ENCODE measurements at places on chromosomes 12 and 14.

DNA sequence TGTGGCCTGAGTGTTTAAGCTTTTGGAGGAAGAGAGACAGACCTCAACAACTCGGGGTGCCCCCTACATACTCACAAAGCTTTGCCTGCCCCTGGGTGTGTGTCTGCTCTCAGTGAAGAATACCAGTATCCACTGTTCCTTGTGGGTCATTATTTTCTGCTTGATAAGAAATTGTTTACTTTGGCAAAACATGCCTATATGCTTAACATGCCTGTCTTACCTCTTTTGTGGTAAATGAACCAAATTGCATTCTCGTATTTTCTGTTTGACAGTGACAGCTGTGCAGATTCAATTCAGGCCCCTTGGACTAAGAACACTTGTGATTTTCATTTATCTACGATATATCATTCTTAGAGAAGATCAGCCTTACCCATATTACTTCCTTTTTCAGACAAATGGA is 50.6 kb upstream of the REP15 start:
- no peak for DNase-seq

GRCh38 chr12:117472983-117473382 is 111.6 kb upstream of the NOS1 start:
- DNase-seq, result peak; percentile 9

- no peak for DNase-seq
Measured at GRCh38 chr12:47863985-47864384, 40.8 kb downstream of the VDR start.

GRCh38 chr12:54416687-54417603 is 2.1 kb downstream of the ITGA5 start:
- DNase-seq, result peak; percentile 73

DNA sequence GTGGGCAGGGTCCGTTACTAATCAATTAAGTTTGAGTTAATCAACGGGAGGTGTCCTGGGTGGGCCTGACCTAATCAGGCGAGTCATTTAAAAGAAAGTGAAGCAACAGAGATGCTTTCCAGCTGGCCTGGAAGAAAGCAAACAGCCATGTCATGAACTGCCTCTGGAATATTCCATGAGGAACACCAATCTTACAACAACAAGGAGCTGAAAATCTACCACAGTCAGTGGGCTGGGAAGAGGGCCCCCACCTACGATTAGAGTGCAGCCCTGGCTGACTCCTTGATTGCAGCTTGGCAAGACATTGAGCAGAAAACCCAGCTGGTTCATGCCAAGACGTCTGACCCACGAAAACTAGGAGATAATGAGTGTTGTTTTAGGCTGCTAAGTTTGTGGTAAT is 56.2 kb downstream of the SSPN start:
- DNase-seq, result no peak

GRCh38 chr12:103858953-103859601 is 18.0 kb upstream of the NT5DC3 start:
- DNase-seq, result no peak

GRCh38 chr14:50062438-50063085 is 53.8 kb downstream of the VCPKMT start:
- DNase-seq, result peak; percentile 85

GRCh38 chr12:53674977-53675700 is 744 bp downstream of the ATP5MC2 start:
- peak; percentile 32 for DNase-seq

GRCh38 chr12:2785017-2785416 is 9.8 kb upstream of the FKBP4 start:
- no peak for DNase-seq

- DNase-seq, result no peak
Measured at GRCh38 chr14:91215381-91215780, 29.1 kb downstream of the GPR68 start.

- DNase-seq, result no peak
Measured at GRCh38 chr12:23909551-23909950, 39.9 kb downstream of the SOX5 start.

GRCh38 chr14:102390064-102390855 is 27.5 kb downstream of the TECPR2 start:
- DNase-seq, result peak; percentile 42

DNA sequence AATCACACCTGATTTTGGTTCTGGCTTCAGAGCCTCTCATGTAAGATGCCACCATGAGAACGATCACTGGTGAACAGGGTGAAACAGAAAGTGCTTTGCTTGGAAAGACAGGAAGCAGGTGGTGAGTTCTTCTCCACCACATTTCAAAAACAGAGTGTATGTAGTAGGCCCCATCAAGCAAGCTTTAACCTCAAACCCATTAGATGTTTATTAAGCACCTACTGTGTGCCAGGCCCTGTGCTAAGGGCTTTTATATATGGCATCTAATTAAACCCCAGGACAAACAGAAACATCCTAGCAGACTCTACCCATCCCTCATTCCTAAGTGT is 47.8 kb upstream of the MED13L start:
- DNase-seq, result peak; percentile 40

GRCh38 chr14:52885230-52885629 is 65.6 kb downstream of the FERMT2 start:
- DNase-seq, result no peak

GRCh38 chr12:3726456-3726855 is 26.5 kb downstream of the CRACR2A start:
- peak; percentile 43 for DNase-seq

DNA sequence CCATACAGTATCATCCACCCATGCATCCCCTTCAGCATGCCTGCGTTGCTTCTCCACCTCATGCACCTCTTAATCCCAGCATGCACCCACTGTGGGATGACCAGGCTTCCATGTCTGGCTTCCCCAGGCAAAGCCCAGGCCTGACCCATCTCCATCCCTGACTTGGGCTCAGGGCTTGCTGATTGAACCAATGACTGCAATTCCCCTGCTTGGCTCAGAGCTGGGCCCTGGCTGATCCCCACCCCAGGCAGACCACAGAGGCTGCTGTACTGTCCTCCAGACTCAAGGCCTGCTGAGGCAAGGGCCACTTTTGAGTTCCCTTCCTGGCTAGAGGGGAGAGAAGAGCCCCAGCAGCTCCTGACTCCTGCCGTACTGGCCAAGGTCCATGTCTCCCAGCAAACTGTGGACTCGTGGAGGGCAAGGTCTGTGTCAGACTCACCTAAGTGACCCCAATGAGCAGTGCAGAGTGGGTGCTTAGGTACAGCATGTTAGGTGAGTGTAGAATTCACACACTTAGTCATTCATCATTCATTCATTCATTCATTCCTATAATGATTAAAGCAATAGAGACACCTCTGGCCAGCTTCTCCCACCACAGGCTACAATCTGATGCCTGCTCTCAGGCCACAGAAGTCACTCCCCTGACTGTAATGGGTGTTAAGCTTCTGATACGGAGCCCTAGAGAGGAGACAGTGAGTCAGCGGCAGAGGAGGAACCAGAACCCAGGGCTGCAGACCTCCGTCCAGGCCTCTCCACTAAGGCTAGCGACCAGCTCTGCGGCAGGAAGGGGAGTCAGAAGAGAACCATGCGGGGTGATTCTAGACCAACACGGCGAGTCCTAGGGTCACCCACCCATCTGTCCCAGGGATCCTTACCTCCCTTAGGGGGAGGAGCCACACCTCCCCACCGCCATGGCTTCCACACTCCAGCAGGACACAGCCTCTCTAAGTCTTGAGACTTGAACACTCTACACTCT is 2.9 kb downstream of the BEGAIN start:
- DNase-seq, result peak; percentile 51

GRCh38 chr12:2570562-2570961 is 224.2 kb upstream of the FKBP4 start:
- DNase-seq, result no peak

- DNase-seq, result no peak
Measured at GRCh38 chr14:54785136-54785777, 117.4 kb downstream of the GCH1 start.

DNA sequence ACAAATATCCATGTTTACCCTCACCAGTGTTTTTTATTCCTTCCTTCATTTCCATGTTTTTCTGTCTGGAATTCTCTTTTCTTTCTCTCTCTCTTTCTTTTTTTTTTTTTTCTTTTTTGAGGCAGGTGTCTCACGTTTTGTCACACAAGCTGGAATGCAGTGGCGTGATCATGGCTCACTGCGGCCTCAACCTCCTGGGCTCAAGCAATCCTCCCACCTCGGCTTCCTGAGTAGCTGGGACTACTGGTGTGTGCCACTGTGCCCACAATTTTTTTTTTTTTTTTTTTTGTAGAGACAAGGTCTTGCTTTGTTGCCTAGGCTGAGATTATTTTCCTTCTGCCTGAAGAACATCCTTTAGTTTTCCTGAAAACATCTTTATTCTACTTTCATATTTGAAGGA is 15.0 kb upstream of the AMIGO2 start:
- DNase-seq, result no peak

- no peak for DNase-seq
Measured at GRCh38 chr14:24820616-24821015, 186.6 kb upstream of the GZMB start.

DNA sequence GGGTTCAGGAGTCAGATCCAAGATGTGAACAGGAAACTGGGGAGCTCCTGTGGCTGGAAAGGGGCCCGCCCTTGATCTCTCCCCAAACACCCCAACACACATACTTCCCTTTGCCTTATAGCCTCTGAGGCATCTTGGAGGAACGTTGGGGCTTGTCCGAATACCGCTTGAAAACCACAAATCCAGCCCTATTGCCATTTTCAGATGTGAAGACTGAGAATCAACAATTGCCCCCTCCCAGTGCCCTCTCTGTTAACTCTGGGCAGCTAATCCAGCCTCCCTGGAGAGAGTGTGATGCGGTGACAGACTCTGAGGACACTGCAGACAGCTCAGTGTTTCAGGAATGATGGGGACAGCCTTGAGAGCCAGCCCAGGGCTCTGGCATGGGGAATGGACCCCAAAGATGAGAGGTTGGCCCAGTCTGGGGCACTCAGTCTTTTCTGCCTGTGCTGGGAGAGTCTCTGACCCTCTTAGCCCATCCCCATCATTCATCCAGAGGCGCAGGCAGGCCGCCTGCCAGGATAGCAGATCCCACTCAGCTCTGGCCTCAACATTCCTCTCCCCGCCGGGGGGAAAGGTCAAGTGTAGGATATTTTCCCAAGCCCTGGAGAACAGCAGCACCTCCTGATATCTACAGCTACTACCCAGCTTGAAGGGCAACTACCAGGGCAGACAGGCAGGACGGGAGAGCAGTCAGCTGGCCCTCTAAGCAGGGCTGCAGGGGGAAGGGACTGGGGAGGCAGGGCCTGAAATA is 24.6 kb upstream of the LTBP2 start:
- DNase-seq, result no peak

- DNase-seq, result no peak
Measured at GRCh38 chr12:41293011-41293410, 104.9 kb downstream of the PDZRN4 start.

- DNase-seq, result no peak
Measured at GRCh38 chr12:54338698-54339296, 13.9 kb downstream of the COPZ1 start.

- DNase-seq, result no peak
Measured at GRCh38 chr12:120820884-120821510, 83.2 kb downstream of the SPPL3 start.

GRCh38 chr12:113348849-113349536 is 9.4 kb upstream of the PLBD2 start:
- no peak for DNase-seq

- DNase-seq, result no peak
Measured at GRCh38 chr12:3795492-3796133, 42.7 kb upstream of the CRACR2A start.

DNA sequence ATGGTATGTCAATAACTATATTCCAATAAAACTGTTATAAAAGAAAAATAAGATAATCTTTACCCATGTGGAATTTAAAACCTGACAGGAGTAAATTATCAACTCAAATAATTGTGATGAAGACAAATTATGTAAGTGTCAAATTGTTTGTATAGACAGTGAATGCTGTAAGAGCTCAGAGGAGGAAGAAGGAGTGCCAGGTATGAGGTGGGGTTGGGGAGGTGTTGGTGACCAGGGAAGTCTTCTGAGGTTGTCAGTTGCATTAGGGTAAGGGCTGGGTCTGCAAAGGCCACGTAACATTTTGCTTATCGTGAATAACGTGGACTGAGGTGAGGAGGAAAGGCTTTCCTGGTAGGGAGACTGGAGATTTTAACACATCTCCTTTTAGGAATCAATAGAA is 2.5 kb upstream of the MAX start:
- DNase-seq, result no peak

GRCh38 chr14:105059035-105059924 is 6.0 kb downstream of the GPR132 start:
- DNase-seq, result no peak

Data from hematopoietic multipotent progenitor cell treated with erythropoietin and hydrocortisone succinate and interleukin-3 and kit ligand, for 6 days (in vitro differentiated cells).